Activated T-helper 1 cell treated with anti-CD3 and anti-CD28 coated beads, Interleukin-2, amount 50 U/mL, for 16 hours (primary cell): ENCODE measurements at places on chromosomes 7 and 10.

GRCh38 chr7:77710861-77711260, 14.6 kb downstream of the RSBN1L start:
- DNase-seq: no peak

DNA sequence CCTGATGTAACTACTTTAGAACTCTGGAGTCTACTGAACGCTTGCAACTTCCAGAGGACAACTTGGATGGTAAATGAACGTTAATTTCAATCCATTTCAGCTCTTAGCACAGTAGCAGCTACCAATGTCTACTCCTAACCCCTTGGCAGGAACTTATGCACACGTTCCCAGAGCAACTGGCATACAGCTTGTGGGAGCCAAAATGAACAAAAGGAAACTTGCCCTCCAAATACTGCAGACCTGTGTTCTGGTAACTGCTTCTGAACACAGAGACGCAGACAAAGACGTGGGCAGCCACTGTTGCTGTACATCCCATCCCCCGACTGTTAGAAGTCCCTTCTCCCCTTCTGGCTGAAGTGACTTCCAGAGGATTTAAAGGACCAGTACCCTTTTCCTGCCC, 61.3 kb downstream of the XPNPEP1 start:
- DNase-seq: no peak

DNA sequence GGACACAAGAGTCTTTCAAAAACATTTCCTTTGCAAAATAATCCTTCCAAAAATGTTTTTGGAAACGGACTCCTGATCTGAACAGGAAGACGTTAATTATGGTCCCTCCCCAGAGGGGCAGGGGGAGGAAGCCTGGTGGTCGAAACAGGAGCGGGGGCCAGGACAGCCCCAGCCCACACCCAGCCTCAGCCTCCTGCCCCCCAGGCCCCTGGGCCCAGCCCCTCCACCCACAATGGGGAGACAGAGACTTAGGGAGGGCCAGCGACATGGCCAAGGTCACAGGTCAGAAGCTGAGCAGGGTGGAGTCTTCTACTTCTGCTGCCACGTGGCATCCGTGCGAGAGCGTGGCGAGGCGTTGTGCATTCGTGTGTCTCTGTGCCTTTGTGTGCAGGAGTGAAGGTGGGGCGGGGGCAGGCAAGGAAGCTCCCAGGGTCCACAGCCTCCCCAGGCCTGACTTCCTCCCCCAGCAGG, 14.0 kb upstream of the GRIFIN start:
- DNase-seq: no peak

DNA sequence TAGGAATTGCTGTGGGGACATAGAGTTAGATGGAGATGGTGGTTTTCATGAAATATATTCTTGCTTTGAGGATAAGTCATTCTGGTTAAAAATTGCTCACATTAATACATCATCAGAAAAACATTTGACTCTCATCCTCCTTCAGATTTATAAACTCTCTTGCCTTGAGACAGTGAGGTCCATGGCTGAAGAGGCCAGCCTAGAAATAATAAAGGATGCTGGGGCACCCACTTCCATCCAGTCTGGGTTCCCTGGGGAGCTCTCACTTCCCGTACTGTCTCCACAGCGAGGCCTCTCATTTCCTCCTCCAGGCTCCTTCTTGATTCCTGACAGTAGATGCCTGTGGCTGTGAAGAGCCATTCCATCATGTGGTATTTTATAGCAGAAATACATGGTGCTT, 73.3 kb upstream of the PRKG1 start:
- DNase-seq: no peak

DNA sequence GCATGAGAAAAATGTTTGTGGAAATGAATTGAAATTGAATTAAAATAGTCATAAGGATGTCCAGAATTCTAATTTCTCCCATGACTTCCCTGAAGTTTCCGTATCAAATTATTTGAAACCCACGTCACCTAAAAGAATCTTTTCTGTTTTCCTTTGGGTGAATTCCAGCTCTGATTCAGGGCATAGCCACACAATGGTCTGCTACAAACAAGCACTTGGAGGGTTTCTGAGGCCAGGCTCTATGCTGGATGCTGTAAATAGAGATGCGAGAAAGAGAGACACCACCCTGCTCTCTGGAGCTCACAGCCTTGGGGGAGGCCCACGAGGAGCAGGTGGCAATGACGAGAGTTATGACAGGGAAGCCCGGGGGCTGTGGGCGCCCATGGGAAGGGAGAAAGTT, 33.6 kb downstream of the GHRHR start:
- no peak for DNase-seq

DNA sequence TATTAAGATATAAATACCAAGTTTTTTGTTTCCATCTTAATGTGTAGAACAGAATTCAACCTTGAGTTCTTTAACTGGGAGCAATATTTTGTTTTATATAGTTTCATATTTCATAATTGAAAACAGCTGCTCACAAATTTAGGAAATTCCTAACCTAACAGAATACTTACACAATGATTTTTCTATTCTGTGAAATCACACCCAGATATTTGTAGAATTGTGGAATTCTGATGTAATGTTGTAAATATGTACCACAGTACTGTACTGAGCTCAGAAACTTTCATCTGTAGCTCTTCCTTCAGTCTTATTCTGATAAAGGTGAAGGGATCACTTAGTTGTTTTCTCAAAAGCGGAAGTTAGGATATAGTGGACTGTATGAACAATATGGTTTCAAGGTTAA, 143.4 kb upstream of the GLI3 start:
- DNase-seq: no peak

GRCh38 chr10:14456218-14456869, 125.6 kb upstream of the FRMD4A start:
- no peak for DNase-seq

- no peak for DNase-seq
These were observed 8.4 kb downstream of the C10orf105 start for GRCh38 chr10:71711052-71711623.

DNA sequence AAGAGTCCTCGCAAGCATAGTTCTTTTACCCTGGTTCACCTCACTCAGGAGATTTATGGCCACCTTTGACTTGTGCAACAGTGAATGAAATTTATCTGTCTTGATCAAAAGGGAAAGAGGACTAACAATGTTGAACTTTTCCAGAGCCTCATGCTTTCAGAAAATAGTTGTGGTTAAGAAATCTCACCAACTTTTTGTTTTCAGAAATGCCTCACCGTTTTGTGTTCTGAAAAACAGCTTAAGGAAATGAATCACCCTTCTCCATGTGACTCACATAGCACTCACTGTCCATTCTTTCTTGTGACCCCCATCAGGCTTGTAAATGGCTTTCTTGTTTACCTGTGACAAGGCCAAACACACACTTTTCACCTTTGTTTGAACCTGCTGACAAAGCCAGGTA, 148.6 kb upstream of the FAM3C start:
- DNase-seq: no peak
